ENCODE measurements at places on chromosomes 2 and 18.

DNA sequence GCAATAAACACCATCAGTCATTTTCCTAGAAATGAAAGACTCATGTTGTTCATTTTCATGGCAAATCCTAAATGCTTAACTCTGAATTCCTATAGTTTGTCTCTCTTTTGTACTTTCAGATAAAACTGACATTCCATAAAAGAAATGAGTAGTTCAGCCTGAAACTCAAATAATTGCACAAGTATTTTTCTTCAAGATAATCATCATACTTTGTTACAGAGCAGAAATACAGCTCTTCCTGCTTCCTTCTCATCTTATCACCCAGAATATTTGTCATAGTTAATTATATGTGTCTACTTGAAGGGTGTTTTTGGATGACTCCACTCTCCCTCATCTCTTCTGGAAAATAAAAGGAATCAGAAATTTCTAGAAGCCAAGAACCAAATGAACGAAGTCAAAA is 141.1 kb downstream of the HNMT start:
- no peak for DNase-seq

DNA sequence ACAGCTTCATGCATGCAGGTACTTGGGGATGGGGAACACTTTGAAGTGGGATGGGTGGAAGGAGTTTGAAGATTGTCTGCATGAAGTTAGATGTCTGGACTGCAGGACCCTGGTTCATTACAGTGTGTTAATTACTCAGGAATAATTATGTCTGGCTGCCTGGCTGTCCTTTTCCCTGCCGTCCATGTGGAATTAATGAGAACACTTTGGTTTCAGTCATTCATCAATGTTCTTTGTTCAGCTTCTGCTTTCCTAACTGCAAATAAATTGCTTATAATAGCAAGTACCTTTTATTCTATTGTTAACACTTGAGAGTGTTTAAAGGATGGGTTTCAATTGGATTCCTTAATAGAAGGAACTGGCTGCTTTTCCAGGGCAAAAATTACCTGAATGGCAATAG is 35.8 kb downstream of the MTCL1 start:
- DNase-seq: no peak

- DNase-seq: no peak
Measured at GRCh38 chr18:75088622-75089211, 120.2 kb downstream of the PTGR3 start.

DNA sequence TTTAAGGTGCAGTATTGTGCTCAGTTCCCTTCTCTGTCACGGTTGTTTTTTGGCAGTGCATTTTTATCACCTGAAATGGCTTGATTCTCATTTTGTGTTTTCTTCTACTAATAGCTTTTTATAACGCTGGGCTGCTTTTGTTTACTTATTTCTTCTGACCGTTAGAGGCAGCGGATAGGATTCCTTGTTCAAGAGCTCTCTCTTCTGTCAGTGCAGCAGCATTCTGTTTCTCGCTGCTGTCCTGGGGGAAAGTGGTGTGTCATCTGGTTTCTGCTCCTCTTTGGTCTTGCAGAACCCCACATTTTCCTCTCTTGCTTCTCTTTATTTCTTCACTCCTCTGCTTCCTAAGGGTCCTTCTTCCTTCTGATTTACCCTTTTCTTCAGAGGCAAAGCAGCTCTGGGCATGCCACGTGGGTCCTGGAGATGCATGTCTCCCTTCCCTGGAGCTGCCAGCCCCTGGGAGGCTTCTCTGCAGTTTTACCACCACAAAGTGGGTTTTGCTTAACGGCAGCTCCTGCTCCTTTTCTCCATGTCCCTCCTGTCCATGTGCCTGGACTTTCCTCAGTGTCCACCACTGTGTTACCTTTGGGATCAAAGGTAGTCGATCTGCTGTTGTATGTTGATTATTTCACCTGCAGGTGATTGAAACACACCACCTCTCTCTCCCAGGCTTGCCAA is 47.3 kb upstream of the SNTG2 start:
- DNase-seq: no peak

DNA sequence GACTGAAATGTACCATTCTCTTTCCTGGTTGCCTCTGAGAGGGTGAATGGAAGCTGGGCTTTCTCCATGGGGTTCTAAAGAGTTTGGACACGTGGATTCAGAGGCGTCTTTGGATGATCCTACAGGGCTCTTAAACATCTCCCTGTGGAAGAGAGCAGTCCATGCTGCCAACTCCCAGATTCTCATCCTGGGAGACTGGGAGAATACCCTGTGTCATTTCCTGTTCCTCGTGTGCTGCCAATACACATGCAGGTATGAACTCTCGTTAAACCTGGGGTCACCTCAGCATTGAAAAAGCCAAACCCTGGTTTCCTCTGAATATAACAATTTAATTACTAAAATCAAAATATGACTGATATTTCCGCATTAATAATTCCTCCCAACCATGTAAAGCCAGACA is 73.3 kb upstream of the NT5C1B start:
- no peak for DNase-seq

DNA sequence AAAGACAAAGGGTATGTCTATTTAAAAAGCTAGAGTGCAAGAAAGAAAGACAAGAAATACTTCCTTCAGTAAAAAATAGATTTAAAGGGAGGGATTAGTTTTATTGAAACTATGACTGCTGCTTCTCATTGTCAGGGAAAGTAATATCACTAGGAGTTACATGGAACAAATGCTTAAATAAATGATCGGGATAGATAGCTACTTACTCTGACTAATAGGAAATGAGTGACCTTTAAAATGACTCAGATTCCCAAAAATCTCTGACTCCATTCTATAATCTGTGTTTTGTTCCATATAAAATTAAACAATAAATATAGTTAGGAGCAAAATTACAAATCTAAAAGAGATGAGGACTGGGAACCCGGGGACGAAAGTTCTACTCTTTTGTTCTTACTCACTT is 669.3 kb downstream of the NR4A2 start:
- DNase-seq: no peak

GRCh38 chr2:236380051-236380612 is 115.9 kb upstream of the ASB18 start:
- no peak for DNase-seq

DNA sequence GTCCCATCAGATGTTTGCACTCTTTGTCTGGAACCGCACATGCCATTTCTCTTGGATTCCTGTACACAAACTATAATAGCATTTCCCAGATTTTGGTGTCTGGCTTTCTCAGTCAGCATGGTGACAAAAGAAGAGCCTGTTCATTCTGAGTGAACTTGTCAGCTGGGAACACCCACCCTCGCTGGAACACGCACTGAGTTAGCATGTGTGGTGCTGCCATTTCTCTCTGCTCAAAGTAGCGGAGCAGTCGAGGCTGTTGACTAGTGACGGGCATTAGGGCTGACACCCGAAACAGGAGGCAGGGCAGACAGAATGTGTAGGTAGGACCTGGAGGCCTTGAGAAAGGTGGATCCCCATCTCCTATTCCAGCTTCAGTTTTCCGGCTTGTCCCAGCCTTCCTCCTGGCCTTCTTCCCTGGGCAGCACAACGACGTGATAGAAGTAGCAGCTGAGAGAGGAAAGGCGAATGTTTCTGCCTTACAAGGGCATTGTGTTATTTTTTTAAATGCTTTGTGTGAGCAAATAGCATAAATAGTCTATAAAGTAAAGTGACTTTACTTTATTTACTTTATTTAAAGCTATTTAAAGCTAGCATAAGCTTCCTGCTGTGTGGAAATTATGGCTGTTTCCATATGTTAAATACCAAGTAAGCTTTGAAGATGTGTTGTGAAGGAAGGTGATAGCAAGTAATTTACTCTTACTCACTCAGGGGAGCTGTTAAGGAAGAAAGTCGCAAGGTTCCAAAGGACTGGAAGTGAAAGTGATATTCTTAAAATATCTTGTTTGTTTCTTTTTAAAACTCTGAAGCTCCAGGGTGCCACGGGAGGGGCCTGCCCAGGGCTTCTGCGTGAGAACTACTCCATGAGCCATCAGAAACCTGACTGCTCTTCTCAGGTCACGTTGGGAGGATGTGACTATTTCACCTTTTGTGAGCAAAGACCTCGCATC is 272.6 kb downstream of the NEDD4L start:
- no peak for DNase-seq

GRCh38 chr2:44753552-44754285 is 187.8 kb upstream of the SIX3 start:
- DNase-seq: no peak

DNA sequence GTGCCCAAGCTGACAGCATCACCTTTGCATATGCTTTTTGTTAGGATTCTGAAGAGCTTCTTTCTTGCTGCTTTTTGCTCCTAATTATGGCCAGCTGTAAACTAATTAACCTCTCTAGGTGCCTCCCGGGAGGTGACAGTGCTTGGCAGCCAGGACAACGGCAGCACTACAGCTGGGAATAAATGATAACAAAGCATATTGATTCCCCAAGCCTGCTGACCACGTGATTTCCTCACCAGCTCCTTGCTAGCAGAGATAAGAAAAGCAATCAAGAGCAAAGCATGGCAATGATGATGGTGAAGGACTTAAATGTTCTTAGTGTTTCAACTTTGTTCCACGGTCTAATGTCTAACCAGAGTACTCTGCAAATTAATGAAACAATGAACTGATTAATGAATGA is 1074.4 kb upstream of the GYPC start:
- DNase-seq: no peak

DNA sequence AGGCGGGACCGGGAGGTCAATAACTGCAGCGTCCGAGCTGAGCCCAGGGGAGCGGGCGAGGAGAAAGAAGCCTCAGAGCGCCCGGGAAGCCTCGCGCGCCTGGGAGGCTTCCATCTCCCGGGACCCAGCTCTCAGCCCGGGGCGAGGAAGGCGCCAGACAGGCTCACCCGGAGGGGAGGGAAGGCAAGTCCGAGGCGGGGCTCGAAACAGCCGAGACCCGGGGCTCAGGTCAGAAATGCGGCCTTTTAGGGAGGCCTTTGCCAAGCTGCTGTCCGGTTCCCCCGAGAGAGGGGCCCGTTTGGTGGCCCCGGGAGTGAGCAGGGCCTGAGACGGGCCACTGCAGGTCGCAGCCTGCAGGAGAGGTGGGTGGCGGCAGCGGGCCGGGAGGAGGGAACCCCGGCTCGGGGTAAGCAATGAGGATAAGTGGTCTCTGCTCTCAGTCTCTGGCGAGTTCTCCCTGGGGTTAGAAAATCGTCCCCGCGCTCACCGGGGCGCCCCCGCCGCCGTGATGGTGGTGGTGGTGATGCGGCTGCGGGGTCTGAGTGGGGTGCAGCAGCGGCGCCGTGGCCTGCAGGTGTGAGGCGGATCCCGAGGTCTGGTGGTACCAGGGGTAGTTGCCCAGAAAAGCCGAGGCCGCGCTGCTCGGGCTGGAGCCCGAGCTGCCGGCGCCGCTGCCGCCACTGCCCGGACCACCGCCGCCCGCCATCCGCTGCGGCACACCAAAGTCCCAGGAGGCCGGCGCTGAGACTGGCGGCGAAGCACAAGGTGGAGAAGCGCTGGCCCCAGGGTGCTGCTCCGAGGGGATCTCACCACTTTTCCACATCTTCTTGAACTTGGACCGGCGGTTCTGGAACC is 2.4 kb downstream of the DLX2 start:
- no peak for DNase-seq

DNA sequence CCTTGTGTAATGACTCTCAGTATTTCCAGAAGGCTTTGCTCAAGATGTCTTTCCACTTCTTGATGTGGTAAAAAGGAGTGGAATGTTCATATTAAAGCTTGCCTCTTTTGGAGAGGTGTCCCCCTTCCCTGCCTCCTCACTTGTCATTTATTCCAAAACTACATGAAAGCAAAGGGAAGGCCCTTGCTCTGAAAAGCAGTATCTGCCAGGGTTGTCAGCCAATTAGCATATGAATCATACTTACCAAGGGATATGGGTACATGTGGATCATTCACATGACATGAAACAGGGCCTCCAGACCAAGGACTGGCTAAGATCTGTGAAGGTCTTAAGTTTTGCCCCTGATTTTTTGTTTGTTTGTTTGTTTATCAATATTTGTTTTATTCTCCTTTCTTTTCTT is 31.3 kb downstream of the ANXA4 start:
- DNase-seq: no peak

DNA sequence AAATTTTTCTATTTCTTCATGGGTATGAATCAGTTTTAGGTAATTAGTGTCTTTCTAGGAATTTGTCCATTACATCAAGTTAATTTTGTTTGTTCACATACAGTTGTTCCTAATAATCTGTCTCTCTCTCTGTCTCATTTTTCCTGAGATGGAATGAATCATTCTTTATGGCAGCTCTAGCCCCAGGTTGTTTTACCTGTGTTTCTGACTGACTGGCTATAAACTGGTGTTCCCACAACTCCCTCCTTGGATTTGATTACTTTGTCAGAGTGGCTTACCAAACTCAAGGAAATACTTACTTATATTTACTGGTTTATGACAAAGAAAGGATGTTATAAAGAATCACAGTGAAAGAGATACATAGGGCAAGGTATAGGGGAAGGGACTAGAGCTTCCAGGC is 15.1 kb downstream of the ADNP2 start:
- no peak for DNase-seq

GRCh38 chr2:37766106-37766505 is 94.7 kb upstream of the CDC42EP3 start:
- DNase-seq: no peak

DNA sequence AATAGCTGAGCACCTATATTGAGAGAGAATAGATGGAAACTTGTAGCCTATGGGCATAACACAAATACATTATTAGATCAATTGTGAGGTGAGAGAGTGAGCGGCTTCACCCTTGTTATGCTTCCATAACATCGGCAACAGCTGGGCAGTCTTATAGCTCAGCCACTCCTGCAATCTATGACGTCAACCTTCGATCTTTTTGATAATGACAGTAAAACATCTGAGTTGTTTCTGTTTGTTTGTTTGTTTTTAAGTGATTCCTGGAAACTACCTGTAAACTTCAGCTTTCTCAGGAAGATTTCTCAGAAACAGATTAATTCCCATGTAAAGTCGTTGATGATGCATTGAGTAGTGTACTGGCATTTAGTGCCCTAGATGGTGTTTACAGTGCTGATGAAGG is 90.0 kb downstream of the DSEL start:
- DNase-seq: no peak

DNA sequence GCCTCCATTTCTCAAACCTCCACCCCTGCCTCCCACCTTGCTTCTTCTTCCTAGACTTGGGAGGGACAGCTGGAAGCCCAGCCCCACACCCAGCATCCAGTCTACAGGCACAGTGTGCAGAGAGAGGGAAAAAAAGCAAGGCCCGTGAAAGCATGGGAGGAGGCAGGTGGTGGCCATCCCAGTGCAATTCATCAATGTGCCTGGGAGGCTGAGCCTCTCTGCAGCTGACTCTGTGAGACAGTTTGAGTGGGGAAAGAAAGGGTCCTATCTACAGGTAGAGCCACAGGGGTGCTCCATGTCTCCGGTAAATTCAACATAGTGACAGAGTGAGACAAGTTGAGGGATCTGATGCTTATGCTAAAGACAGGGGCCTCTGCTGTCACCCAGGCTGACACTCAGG is 340.6 kb downstream of the DYSF start:
- DNase-seq: no peak

- DNase-seq: no peak
Measured at GRCh38 chr2:204046145-204046544, 109.6 kb downstream of the ICOS start.

DNA sequence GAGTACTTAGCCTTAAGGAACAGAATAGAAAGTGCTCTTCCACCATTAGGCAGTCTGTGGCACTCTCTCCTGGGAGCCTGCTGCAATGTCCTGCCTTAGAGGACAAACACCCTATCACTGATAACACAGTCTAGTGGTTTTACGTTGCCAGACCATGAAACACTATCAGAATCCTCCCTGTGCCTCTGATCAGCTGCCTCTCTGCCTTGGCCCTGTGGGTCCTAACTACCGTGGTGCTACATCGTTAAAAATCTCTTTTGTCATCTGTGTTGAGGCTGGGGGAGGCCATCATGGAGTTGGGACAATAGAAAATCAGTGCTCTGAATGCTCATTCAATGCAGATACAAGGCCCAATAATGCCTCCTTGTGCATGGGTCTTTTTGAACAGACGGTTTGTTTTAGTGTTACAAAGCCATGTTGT is 11.9 kb upstream of the APCDD1 start:
- DNase-seq: no peak

- no peak for DNase-seq
Measured at GRCh38 chr18:57983965-57984364, 60.1 kb upstream of the NEDD4L start.

Measured in esophagus squamous epithelium (tissue), 5 donors.